ENCODE measurements at places on chromosomes 2 and 18.

DNA sequence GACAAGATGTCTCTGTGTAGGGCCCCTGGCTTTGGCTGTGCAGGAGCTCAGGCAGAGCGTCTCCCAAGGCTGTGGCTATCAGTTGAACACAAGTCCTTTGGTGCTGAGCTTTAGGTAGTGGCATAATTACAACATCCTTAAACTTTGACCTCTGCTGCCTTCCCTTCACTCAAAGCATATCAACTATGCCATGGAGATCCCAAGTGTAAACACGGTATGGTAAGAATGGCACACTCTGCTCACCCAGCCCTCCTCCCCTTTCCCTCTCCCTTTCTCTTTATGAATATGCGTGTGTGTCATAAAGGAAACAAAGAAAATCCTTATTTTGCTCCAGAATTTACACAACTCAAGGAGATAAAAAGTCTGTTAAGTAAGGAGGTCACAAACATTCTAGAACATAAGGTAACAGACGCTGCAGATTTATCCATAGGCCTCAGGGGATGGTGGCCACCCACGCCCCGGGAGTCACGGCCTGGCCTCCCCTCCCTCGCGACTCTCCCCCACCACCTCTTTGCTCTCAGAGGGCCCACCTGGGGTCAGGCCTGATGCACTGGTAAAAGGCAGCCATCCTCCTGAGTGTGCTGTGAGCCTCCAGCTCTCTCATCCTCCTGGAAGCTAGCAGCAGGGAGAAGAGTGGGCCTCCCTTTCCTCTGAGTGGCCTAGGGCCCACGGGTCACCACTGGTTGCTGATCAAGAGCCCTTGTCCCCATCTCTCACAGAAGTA, 67.3 kb downstream of the CRACDL start:
- DNase-seq = no peak

GRCh38 chr18:44803019-44803650, 122.4 kb downstream of the SETBP1 start:
- no peak for DNase-seq

DNA sequence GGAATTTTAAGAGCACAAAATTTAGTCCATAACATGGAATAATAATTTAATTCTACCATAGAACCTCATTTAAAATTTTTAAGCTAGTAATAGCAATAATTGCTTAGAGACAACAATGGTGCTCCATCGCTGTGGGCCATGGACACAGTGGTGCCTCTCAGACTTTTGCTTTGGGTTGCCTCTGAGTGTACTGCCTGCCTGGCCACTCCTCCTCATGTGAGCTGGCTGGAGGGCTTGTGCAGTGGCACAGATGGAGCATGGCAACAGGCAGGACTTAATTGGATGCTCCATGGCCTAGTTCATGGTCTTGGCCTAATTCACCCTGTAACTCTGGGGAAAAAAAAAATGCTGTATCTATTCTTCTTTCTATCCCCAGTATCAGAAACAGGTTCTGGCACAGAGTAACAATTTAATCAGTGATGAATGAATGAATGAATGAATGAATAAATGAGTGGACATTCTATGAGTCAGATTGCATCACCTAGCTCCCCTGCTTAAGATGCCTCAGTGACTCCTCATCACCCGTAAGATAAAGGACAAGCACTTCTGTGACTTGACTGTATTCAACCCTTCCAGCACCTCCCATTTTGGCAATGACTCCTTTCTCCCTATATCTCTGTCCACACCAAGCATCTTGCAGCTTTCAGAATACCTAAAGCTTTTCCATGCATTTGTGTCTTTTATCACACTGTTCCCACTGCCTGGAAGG, 211.8 kb upstream of the SLC14A2 start:
- no peak for DNase-seq

DNA sequence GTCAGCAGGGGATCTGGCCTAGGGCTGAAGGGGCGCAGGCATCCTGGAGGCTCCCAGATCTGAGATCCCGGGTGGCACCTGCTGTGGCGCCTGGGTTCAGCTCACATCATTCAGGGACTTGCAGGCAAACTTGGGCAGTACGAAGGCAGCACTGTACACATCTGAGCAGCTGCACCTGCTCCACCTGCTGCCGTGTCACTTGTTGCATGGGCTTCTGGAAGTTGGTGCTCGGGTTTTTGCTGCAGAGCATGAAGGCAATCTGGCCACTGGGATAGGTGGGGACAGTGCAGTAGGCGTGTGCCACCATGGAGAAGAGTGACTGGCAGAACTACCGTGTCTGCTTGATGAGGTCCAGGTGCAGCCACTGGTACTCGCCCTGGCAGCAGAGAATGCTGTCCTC, 48.6 kb downstream of the UGGT1 start:
- no peak for DNase-seq

GRCh38 chr2:24926602-24927252, 6.7 kb upstream of the ADCY3 start:
- DNase-seq = peak; percentile 44

Data from activated naive CD4-positive, alpha-beta T cell treated with anti-CD3 and anti-CD28 coated beads, Interleukin-2, amount 50 U/mL, for 72 hours (primary cell).